ENCODE measurements at places on chromosomes 6 and 20.
A peak's percentile ranks its signal among the peaks of the same experiment; 100 is the strongest.

DNA sequence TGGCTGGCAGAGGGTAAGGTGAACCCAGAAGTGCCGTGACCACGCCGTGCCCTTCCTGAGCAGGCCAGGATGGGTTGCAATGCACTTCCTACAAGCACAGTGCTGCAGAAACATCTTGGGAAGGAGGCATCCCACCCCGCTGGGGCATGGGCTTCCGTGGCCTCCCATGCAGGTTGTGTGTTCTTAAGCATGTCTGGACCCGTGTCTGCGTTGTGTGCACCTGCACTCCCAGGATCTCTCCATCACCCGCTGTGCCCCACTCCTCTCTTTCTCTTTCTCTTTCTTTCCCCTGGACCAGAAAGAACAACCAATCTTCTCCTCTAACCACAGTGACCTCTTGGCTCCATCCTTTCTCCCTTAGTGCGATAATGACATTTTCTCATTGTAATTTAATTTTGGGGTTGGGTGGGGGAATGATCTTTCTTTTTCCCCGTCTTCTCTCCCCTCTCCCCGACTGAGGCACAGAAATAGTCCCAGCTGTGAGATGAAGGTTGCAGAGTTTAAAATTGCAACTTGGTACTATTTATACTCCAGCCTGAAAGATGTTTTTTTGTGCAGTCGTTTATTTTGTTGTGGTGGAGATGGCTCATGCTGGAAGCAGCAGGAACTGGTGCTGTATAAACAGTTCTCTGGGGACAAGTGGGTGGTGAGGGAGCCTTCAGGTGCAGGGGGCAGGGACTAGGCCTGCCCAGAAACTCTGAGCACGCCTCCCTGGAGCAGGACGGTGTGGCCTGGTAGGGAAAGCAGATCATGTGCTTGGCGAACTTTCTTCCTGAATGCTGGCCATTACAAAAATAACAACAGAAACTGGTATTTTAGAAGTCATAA lies 20.5 kb downstream of the BCAS4 start:
- DNase-seq = peak; percentile 33

GRCh38 chr6:2542858-2543218 lies 207.9 kb downstream of the MYLK4 start:
- DNase-seq = peak; percentile 54

DNA sequence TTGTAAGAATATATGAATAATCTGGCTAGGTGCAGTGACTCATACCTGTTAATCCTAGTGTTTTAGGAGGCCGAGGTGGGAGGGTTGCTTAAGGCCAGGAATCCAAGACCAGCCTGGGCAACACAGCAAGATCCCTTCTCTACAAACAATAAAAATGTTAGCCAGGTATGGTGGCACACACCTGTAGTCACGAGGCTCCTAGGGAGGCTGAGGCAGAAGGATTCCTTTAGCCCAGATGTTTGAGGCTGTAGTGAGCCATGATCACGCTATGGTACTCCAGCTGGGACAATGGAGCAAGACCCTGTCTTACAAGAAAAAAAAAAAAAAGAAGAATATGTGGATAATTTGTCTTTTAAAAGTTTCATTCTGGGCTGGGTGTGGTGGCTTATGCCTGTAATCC lies 75.4 kb downstream of the SH3BGRL2 start:
- no peak for DNase-seq

DNA sequence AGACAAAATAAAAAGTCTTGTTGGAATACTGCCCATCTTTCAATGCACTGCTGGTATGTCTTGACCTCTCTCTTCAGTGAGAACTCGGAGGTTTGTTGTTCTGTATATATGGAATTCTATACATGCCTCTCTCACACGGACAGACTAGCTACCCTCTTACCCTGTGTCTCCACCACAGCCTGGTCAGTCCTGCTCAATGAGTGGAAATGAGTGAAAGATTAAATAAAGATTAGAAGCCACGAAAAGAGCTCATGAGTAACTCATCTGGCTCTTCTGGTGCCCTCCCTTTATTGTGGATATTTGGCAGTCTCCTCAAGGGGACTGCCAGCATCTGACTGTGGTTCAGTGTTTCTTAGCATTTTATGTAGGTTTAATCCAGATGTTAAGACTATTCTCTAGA lies 262.8 kb upstream of the MAP3K7 start:
- no peak for DNase-seq

- DNase-seq = no peak
Measured at GRCh38 chr20:35899064-35899463, 55.2 kb downstream of the SCAND1 start.

DNA sequence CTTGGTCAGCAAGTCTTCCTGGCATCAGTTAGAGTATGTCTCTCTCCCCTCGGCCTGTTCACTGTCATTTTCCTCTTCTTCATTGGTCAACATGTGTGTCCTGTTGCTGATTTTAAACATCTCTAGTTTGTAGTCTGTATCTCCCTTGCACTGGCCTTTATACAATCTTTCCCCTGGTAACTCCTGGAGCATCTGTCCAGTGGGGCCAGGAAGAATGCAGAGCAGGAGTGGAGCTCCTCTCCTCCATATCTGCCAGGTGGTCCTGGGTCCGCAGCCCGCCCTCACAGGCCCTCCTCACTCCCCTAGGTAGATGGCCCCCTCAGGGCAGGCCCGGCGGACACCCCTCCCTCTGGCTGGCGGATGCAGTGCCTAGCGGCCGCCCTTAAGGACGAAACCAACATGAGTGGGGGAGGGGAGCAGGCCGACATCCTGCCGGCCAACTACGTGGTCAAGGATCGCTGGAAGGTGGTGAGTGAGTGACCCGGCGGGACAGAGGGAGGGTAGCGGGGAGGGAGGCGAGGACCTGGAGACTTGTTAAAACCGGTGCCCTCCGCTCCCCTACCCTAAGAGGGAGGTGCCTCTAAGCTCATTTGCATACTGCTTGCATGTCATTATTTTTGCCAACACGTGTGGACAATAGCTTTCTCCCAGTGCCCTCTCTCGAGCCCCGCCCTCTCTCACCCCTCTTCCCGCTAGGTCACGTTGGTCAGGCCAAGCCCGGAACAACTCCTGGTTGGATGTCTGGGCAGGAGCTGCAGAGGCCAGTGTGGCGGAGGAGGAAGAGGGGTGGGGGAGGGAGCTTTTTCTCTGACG lies 3.2 kb downstream of the TTBK1 start:
- no peak for DNase-seq

- no peak for DNase-seq
Measured at GRCh38 chr6:147075381-147075780, 128.8 kb upstream of the STXBP5 start.

GRCh38 chr6:122808121-122808885 lies 19.2 kb downstream of the SMPDL3A start:
- DNase-seq = no peak

GRCh38 chr6:48619771-48620170 lies 508.8 kb upstream of the PTCHD4 start:
- no peak for DNase-seq

GRCh38 chr6:37920667-37921066 lies 101.1 kb downstream of the ZFAND3 start:
- DNase-seq = peak; percentile 71

- DNase-seq = no peak
Measured at GRCh38 chr6:8588176-8588575, 152.8 kb upstream of the SLC35B3 start.
